ENCODE measurements at places on chromosomes 5 and 9. TPM values are rescaled to one million over a fixed set of nuclear protein-coding genes. Genes with fewer than 3 reads are reported as not detected.

- H3K4me1 ChIP-seq, result no peaks in the 10 kb centered on the region
- H3K4me3 ChIP-seq, result no peak overlapping the region
- no peaks in the 10 kb centered on the region for H3K27me3 ChIP-seq
- DNase-seq, result no peak
- H3K27ac ChIP-seq, result no peak overlapping the region
These were observed 604.9 kb downstream of the NR2F1-AS1 start for GRCh38 chr5:92976156-92976555.

The AHRR gene
- total RNA-seq, result 34.9 TPM

DNA sequence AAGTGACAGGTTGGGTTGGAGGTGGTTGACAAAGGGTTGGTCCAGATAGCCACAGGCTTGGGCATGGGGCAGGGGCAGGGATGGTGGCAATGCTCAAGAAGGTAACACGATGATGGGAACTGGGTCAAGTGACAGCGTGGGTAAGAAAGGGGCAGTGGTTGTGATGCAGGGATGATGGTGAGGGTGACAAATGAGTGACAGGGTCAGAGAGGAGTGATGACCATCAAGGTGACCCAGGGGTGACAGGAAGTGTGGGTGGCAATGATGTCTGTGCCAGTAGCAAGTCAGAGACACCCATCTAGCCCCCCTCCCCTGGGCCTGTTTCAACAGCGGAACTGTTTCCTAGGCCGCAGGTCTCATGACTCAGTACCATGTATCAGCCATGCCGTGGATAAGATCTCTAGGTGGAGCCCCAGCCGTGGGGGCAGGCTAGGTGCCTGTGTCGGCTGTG, 20.5 kb downstream of the AQP3 start:
- H3K27me3 ChIP-seq, result peaks cover 3% of the 10 kb centered on the region
- H3K36me3 ChIP-seq, result no peaks in the 10 kb centered on the region
- no peak overlapping the region for H3K27ac ChIP-seq
- H3K4me1 ChIP-seq, result no peaks in the 10 kb centered on the region
- no peak overlapping the region for H3K4me3 ChIP-seq
- DNase-seq, result no peak

- H3K4me3 ChIP-seq, result no peak overlapping the region
- H3K4me1 ChIP-seq, result peaks cover 6% of the 10 kb centered on the region
- H3K36me3 ChIP-seq, result no peaks in the 10 kb centered on the region
- DNase-seq, result no peak
- no peak overlapping the region for H3K27ac ChIP-seq
These were observed 5.3 kb downstream of the ASPN start for GRCh38 chr9:92476962-92477361.

The CNTNAP3 gene
- not detected for total RNA-seq
